ENCODE measurements at places on chromosomes 16 and 17.

- peak; percentile 34 for DNase-seq
These were observed 404.1 kb downstream of the WWOX start for GRCh38 chr16:78503602-78504001.

GRCh38 chr16:31009894-31010584, 399 bp downstream of the STX1B start:
- no peak for DNase-seq

- no peak for DNase-seq
These were observed 3.7 kb downstream of the KIAA0753 start for GRCh38 chr17:6636616-6637457.

DNA sequence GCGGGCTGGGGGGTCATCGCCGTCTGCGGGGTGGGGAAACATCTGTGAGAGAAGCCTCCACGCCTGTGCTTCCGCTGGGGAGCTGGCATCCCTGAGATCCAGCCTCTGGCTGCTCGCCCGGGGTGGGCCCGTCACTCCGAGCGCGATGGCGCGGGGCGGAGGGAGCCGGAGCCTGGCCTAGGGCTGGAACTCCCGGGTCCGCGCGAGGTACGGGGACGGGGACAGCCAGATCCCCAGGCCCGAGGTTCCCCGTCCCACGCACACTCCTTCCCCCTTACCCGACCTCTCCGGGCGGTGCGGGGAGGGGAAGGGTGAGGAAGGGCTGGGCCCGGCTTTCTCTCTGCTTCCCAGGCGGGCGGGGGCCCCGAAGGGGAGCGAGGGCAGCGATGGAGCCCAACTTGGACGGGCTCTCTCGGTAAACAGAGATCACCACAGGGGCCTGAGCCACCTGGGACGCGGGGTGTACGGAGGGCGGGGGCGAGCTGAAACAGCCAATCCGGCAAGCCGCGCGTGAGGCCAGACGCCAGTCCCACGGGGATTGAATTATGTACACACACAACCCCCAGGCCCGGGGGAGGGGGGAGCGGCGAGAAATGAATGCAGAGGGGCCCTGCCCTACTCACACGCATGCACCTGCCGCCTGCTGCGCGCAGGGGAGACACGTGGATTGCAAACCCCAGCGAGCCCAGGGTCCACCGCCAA, at the start of gene SLC16A11:
SLC16A11 (minus strand) TSS at position 596 of the 702 bp plus-strand sequence; CDS start at position 17, 579 bp downstream.
- peak; percentile 43 for DNase-seq

DNA sequence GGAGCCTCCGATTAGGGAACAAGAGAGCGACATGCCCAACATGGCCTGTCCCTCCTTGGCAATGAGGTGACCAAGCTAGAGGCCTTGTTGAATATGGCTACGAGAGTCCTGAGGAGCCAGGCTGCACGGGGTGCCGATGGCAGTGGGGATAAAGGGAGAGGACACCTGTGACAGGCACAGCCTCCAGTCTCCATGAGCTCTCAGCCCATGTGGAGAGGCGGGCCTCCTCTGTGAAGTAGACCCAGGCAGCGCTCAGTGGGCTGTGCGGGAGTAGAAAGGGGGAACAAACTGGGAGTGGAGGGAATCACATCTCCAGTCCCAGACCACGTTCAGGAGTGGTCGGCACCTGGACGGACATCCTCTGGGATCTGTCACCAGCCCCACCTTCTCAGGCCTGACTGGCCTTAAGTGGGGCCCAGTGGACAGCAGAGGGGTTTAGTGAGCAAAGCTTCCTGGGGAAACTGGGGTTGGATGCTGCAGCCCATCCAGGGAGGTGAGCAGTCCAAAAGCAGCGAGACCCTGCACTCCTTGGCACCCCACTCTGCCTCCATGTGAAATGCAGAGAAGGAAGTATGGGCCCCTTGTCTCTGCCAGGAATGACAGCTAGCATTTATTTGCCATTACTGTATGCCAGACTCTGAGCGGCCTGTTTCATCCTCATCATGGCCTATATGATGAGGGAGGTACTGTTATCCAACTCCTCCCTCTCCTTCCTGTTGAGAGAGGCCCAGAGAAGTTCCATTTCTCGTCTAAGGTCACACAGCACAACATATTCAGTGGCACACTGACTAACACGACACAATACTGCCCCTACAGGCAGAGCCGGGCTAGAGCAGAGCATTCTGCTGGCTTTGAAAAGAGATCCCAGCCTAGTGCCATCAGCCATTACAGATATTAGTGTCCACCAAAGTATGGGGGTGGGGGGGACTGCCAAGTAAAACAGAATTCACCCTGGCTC, 4.5 kb upstream of the TMEM92 start:
- peak; percentile 79 for DNase-seq

GRCh38 chr17:37312137-37312923, 63.5 kb upstream of the C17orf78 start:
- no peak for DNase-seq

- DNase-seq = peak; percentile 25
These were observed 7.8 kb downstream of the KRT28 start for GRCh38 chr17:40791787-40792436.

GRCh38 chr16:72999541-73000019, 48.3 kb downstream of the ZFHX3 start:
- DNase-seq = no peak

DNA sequence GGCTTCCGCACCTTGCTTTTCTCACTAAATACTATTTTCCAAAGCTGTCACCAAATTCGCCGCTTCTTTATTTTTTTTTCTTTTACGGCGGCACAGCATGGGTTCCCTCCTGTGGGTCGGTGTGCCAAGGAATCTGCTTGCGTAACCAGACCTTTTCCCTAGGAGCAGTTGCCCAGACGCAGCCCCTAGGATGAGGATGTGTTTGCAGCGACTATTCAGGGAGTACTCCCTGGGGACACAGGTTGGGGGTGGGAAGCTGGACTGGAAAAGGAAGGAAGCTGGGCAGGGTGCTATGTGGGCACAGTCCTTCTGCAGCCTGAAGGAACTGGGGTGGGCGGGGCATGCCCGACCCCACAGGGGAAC, 49.0 kb upstream of the ZCCHC14 start:
- DNase-seq = peak; percentile 77

DNA sequence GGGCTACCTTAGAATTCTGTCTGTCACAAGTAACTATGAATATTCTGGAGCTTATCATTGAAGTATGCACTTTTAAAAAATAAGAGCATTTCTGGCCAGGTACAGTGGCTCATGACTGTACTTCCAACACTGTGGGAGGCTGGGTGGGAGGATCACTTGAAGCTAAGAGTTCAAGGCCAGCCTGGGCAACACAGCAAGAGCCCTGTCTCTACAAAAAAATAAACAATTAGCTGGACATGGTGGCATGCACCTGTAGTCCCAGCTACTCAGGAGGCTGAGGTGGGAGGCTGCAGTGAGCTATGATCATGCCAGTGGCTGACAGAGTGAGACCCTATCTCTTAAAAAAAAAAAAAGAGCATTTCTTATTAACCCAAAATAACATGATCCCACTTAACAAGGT, 60.0 kb upstream of the BRD7 start:
- DNase-seq = no peak

GRCh38 chr16:59126486-59126885, 392.4 kb upstream of the GOT2 start:
- no peak for DNase-seq

DNA sequence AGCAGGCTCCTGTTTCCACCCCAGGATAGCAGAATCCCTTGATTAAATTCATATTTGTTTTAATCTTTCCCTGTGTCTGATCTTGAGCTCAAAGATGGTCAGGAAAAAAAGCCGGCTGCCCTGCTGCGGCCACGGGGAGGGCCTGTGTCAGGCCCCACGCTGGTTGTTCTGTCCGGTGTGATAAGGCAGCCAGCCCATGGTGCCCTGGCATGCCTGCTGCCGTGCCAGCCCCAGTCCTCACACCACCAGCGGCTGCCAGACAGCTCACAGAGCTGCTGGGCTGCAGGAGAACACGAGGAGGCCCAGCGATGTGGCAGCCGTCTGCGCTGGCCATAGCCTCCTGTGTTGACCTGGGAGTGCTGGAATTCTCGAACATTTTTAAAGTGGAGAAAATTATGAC, 34.7 kb upstream of the BRD7 start:
- no peak for DNase-seq

DNA sequence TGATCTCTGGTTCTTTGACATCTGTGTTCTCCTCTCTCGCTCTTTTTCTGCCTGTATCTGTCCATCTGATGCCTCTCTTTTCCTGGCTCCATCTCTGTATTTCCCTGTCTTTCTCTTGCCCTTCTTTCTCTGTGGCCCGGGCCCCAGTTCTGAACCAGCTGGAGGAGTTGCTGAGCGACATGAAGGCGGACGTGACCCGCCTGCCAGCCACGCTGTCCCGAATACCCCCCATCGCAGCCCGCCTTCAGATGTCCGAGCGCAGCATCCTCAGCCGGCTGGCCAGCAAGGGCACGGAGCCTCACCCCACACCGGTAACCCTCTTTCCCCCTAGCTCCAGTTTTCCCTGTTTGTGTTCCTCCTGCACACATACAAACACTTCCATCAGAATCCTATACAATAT, 5.8 kb downstream of the RNF227 start:
- DNase-seq = no peak

GRCh38 chr16:813204-813915, 12.8 kb upstream of the GNG13 start:
- DNase-seq = peak; percentile 61

GRCh38 chr16:86080131-86080875, 181.3 kb downstream of the IRF8 start:
- no peak for DNase-seq

- peak; percentile 48 for DNase-seq
These were observed 129.4 kb upstream of the SEC14L1 start for GRCh38 chr17:77011173-77012011.

- DNase-seq = peak; percentile 78
These were observed 583.6 kb upstream of the CDH5 start for GRCh38 chr16:65782611-65783600.

- DNase-seq = no peak
These were observed 4.6 kb upstream of the ATP2A1 start for GRCh38 chr16:28873543-28874201.

DNA sequence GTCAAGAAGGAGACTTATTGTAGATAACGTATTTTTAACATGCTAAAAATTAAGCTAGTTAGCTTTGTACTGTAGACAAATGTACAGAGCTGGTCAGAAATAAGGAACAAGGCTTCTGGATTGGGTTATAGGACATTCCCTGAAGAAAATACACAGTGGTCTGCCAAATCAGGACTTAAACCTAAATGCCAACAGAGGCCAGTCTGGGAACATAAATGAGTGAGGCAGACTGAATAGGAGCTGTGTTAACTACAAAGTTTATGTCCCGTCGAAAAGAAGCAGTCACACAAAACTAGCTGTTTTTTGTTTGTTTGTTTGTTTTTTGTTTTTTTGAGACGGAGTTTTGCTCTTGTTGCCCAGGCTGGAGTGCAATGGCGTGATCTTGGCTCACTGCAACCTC, 120.4 kb upstream of the C17orf78 start:
- no peak for DNase-seq

GRCh38 chr17:78180083-78180482, 6.8 kb downstream of the TK1 start:
- DNase-seq = no peak

GRCh38 chr16:80680046-80680445, 124.4 kb downstream of the CDYL2 start:
- DNase-seq = no peak

DNA sequence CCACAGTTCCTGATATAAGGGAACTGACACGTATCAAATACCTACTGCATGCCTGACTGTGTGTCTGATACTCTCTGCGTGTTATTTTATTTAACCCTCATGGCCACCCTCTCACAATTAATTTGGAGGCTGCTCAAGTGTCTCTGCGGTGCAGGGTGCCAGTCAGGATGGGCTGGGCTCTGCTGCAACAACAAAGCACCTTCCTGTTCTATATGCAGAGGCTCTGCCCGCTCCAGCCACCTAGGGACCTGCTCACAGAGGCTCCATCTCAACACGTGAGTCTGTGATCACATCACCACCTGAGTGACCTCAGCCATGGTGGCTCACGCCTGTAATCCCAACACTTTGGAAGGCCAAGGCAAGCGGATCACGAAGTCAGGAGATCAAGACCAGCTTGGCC, 87.1 kb downstream of the SLC39A11 start:
- DNase-seq = no peak

DNA sequence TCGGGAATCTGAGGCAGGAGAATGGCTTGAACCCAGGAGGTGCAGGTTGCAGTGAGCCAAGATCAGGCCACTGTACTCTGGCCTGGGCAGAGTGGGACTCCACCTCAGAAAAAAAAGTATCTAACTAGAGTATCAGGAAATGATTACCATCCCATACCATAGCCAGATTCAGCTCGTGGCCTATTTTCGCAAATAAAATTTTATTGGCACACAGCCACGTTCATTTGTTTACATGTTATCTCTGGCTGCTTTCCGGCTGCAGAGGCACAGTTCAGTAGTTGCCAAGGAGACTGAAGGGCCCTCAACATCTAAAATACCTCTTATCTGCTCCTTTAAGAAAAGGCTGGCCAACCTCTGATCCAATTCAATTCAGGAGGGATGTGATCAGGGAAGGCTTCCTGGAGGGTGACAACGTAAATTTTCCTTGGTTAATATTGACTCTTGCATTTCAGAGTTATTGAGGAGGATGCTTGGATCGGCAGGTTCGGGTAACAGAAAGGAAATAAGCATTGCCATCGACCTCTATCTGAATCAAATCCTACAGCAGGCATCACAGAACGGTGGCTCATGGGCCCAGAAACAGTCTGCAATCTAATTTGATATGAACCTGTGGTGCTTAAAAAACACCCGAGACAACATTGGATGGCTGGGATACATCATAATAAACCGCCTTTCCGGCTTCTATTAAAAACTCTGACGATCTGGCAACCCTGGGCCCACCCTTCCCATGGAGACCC, 73.8 kb downstream of the XYLT1 start:
- no peak for DNase-seq

GRCh38 chr16:50688083-50688482, 5.3 kb upstream of the NOD2 start:
- DNase-seq = no peak

GRCh38 chr17:11813278-11813677, 184.0 kb downstream of the ZNF18 start:
- peak; percentile 49 for DNase-seq

DNA sequence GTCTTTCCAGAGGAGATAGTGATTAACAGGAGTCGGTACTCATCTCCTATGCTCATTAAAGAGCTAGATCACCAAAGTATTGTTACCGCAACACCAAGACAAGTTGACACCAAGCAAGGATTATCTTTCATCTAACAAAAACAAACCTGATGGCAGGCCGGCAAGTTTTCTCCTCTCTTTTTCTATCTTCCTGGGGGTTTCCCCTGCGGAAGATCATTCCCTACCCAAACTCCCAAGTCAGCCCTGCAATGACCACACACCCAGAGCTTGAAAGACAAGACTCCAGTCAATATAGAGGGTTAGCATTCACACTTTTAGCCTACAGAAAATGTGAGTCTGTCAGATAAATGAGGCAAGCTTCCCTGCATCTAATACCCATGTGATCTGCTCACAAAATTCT, 312.1 kb downstream of the SOX9 start:
- peak; percentile 37 for DNase-seq

Data from Daoy (cell line).